T1000 (cell line): ENCODE measurements at places on chromosomes 5 and 9.
A peak's percentile ranks its signal among the peaks of the same experiment; 100 is the strongest.

GRCh38 chr5:164051745-164052144 lies 546.3 kb downstream of the MAT2B start:
- no peak for DNase-seq

DNA sequence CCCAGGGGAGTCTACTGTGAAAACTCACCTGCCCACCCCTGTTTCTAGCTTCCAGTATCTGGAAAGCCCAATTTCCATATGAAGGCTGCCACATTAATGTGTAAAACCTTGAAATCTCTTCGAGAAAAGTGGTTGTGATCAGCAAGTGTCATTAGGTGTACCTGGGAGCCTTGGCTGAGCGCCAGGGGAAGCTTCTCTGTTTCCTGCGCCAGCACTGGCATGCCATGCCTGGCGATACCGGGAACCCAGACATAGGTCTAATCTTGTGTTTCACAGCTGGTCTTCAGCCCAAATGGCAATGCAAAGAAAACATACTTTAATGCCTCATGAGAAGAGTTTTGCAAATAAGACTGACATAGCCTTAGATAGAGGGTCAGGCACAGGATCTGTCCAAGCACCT lies 101.6 kb downstream of the TENT4A start:
- DNase-seq, result no peak

- no peak for DNase-seq
Measured at GRCh38 chr9:85223506-85224125, 518.1 kb downstream of the AGTPBP1 start.

- DNase-seq, result no peak
Measured at GRCh38 chr5:106956187-106956586, 714.5 kb downstream of the EFNA5 start.

GRCh38 chr5:34529581-34530331 lies 126.4 kb upstream of the RAI14 start:
- DNase-seq, result no peak

- DNase-seq, result no peak
Measured at GRCh38 chr5:133819977-133820471, 148.4 kb downstream of the C5orf15 start.

DNA sequence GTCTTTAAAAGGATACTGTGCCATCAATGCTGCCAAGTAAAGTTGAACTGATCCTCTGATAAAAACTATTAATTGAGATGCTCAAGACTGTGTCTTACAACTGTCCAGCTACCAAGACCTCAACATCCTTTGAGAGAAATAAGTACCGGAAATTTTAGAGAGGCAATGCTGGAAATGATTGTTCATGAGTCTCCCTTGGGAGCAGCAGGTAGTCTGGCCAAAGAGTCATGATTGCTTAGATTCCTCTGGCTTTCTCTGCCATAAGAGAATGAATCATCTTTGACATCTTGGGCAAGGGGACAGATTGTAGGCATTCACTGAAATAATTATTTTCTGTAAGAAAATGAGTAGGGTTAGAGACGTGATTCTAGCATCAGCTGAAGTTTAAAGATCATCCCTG lies 466.6 kb upstream of the DAB2 start:
- DNase-seq, result no peak

- DNase-seq, result no peak
Measured at GRCh38 chr5:143180751-143181150, 222.7 kb downstream of the NR3C1 start.

- DNase-seq, result no peak
Measured at GRCh38 chr9:23220957-23221356, 605.1 kb downstream of the ELAVL2 start.

DNA sequence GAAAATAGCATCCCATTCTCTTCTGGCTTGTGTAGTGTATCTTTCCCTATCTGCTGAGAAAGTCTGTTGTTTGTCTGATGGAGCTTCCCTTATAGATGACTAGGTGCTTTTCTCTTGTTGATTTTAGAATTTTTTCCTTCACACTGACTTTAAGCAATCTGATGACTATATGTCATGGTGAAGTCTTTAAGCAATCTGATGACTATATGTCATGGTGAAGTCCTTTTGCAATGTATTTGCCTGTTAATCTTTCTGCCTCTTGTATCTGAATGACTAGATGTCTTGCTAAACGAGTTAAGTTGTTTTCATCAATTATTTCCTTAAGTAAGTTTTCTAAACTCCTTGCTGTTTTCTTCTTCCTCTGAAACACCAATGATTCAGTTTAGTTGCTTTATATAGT lies 80.5 kb downstream of the RNF130 start:
- no peak for DNase-seq

- DNase-seq, result no peak
Measured at GRCh38 chr9:122252796-122253195, 11.8 kb downstream of the RBM18 start.

DNA sequence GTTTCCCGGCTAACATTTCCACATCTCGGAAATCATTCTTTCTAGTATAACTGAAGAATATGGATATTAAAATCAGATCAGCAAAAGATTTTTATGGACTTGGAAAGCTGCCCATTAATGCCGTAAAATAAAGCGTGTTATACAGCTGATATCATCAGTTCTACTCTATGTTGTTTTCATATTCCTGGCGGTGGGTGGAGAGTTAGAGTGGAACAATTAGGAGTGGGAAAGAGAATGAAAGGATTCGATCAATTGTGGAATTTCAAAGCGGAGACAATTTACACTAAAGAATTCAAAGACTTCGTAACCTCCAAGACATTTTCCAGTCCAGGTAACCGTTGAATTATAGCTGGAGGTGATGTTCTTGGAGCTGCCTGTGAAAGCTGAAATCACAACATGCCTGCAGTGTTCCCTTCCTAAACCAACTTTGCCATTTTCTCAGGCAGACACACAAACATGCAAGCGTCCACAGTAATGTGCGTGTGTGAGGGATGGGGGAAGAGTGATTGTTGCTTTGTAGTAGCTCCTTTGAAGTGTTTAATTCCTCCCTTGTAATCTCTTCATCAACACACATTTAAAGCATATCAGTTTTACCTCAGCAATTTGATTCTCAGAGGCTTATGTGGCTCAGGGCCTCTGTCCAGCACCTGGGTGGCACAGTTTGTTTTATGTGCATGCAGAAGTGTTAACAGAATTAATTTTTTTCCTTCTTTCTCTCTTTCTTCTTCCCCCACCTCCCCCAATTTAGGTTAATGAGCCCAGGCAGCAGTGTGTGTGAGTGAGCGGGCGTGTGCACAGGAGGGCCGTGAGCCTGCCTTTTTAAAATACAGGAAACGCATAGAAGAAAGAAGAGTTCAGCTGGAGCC lies 544.1 kb downstream of the RAB3C start:
- DNase-seq, result no peak

DNA sequence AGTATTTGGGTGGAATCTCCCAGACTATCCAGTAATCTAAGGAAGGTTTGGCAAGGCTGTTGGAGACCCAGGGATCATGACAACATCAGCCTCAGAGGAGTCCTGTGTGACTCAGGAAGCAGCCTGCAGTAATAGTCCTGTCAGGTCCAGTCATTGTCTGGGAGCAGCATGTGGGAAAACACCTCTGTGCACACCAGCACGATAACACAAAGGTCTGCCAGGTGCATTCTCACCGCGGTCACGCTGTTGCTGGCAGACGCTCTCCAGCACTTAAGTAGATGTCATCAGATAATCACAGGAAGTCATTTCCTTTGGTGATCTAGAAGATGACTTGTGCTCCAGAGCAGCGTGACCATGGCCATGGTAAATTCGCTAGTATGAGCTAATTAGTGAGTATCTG lies 99.2 kb upstream of the IQGAP2 start:
- no peak for DNase-seq

DNA sequence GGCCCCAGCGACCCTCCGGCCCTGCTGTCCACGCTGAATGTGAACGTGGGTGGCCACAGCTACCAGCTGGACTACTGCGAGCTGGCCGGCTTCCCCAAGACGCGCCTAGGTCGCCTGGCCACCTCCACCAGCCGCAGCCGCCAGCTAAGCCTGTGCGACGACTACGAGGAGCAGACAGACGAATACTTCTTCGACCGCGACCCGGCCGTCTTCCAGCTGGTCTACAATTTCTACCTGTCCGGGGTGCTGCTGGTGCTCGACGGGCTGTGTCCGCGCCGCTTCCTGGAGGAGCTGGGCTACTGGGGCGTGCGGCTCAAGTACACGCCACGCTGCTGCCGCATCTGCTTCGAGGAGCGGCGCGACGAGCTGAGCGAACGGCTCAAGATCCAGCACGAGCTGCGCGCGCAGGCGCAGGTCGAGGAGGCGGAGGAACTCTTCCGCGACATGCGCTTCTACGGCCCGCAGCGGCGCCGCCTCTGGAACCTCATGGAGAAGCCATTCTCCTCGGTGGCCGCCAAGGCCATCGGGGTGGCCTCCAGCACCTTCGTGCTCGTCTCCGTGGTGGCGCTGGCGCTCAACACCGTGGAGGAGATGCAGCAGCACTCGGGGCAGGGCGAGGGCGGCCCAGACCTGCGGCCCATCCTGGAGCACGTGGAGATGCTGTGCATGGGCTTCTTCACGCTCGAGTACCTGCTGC lies 839 bp downstream of the KCNV2 start:
- DNase-seq, result no peak

GRCh38 chr9:33506626-33507370 lies 17.3 kb upstream of the ANKRD18B start:
- peak; percentile 53 for DNase-seq

DNA sequence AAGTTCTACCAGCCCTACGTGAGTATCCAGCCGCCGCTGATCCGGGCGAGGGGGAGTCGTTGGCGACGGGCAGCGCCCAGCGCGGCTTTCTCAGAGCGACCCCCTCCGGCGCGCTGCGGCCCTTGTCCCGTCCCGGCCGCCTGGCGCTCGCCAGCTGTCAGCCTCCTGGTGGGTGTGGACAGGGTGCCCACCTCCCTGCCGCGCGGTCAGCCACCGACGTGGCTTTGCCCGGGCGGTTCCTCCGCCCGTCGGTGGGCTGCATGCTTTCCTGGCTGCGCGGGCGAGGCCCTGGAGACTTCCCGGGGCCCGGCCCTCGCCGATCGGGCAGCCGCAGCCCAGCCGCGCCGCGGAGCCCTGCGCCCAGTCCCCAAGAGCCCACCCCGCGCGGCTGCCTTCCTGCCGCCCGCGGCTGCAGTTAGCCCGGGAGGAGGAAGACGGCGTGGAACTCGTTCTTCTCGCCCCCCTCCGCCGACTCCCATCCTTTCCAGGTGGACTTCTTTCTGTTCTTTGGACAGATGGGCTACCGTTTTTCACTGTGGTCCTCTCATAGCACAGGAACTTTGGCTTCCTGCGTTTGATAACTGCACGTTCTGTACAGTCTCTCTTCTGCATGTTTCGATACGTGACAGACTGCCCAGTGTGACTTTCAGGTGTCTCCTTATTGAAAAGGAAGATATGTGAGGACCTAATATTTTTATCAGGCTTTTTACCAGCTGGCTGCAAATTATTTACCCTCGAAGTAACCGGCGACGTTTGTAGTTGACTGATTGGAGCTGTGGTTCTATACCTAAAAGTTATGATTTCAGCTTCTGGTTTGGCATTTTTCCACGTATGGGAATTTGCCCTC lies 577 bp downstream of the AP3S1 start:
- no peak for DNase-seq
